ENCODE measurements at places on chromosomes 3 and 15. TPM values are rescaled to one million over a fixed set of nuclear protein-coding genes. Genes with fewer than 3 reads are reported as not detected.
A peak's percentile ranks its signal among the peaks of the same experiment; 100 is the strongest.

Gene NEDD4
- 23.0 TPM for total RNA-seq

Gene ZNF860
- not detected for total RNA-seq

- no peak for DNase-seq
These were observed 15.2 kb upstream of the AVEN start for GRCh38 chr15:34054081-34054707.

Gene STARD9
- total RNA-seq, result 1.4 TPM

DNA sequence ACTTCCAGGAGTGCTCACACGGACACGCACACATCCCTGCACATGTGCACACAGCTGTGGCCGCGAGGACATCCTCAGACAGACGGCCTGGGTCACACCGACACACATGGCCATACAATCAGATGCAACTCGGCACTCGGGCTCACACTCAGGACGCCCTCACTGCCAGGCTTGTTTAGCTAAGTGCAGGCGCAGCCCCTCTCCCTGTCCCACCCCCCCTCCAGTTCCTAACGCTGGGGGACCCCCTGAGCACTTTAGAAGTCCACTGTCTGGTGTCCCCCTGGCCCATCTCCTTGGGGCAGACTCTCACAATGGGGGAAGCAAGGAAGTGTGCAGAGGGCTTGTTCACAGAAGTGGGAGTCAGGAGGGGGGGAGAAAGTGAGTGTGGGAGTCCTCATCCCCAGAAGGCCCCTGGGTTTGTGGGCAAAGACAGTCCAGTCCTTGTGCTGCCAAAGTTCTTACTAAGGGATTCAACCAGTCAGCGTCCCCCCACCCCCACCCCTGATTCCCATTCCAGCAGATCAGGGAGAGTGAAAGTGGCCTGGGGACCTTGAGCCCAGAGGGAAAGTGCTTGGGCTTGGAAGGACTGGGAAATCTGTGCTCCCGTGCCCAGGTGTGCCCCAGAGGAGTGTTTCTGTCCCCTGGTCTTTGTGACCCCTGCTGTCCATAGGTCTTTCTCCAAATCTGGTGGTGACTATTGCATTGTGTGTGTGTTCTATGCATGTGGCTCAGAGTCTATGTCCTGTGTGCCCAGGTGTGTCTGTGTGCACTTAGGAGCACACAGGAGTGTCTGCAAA is 767 bp upstream of the GATA2 start:
- DNase-seq, result no peak

Gene DHX30
- total RNA-seq, result 45.2 TPM

DNA sequence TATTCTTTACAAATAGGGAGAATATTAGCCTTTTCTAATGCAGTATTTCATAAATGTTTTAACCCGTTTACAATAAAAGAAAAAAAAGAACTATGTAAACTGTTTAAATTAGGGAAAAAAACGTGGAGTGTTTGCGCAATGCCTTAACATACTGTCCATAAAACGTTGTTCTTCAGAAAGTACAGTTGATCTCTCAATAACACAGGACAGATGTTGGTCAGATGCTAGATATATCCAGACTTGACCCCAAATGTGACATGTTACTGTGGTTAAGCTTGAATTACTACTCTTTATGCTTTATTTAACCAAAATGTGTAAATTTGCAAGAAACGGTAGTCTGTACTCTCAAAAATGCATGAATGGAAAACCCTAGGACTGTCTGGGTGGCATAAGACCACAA is 110.3 kb downstream of the PLOD2 start:
- no peak for DNase-seq

DNA sequence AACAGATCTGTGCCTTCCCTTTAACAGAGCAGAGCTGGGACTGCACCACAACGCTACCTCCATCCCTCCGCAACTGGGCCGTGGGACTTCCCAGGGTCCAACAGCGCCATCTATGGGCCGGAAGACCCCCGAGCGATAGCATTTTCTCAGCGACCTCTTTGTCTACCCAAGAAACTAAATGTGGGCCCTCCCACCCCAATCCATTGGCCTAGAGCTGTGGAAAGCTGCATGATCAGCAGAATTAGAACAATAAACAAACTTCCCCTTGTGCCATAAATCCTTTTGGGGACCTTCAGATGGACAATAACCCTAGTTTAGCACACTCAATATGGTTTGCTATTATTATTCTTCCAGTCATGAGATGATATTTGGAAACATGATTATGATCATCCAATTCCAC is 74.8 kb upstream of the NTRK3 start:
- DNase-seq, result peak; percentile 43

GRCh38 chr15:80207887-80208286 is 44.1 kb downstream of the CTXND1 start:
- DNase-seq, result no peak

DNA sequence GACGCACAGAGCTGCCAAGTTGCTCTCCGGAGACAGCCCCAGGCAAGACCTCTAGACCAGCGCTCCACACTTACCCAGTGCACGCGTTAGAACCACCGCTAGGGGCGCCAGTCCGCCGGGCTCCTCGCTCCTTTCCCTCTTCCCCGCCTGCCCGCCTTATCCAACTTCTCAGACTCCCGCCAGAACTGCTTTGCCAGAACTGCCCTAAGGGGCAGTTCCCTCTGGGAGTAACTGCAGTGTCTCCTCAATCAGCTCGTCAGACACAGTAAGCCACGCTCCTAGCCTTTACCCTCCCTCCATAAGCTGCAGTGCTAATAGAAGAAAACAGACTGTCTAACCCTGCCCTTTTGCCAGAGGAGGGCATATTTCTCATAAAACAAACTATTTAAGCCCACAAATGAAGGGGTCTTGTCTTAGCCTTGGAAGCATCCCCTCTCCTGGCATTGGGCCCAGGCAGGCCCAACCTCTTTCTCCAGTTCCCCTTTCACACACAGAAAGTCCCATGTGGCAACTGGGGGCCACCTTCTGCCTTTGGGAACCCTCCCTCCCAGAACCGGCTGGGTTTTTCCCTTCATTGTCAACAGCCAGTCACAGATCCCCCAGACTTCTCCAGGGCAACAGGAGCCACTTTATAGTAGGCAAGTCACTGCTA is 3.7 kb downstream of the BMF start:
- peak; percentile 95 for DNase-seq

Gene ZNF148
- total RNA-seq, result 24.5 TPM

DNA sequence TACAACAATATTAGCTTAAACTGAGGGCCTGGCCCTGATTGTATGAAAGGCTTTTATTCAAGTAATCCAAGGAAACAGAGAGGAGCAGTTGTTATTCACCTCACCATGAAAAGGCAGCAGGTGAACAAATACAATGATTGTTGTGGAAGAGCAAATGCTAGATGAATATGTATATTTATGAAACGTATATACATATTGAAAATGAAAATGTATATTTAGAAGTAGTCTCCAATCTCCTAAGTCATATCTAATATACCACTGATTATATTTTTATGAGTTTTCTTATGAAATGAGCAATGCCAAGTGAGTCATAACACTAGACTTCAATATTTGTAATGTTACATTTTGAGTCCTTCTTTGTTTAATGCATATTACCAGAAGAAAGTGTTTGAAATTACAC is 116.2 kb upstream of the KCNMB2 start:
- DNase-seq, result no peak

DNA sequence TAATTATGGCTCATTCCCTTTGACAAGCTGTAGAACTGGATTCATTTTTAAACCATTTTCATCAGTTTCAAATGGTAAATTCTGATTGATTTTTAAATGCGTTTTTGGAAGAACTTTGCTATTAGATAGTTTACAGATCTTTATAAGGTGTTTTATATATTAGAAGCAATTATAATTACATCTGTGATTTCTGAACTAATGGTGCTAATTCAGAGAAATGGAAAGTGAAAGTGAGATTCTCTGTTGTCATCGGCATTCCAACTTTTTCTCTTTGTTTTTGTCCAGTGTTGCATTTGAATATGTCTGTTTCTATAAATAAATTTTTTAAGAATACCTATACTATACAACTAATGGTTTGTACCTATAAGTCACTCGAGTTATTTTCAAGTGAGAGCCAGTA is 62.7 kb downstream of the PXYLP1 start:
- peak; percentile 43 for DNase-seq

Gene PRR20G
- not detected for total RNA-seq

DNA sequence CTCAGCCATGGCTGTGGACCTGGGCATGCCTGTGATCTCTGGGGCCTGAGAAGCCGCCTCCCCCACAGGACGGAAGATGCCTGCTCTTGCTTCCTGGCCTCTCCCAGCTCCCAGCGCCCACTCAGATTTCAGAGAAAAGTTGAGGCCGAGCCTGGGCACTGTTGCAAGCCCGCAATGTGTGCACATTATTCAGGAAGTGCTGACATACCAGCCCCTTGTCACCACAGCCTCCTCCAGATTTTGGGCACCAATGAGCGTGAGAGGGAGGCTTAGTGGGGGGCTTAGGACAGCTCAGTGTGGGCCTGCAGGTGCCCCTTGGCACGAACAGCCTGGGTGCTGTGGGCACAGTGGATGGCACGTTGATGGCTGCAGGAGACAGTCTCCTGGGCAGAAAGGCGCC is 1400.9 kb upstream of the ALCAM start:
- no peak for DNase-seq

- peak; percentile 3 for DNase-seq
These were observed 785 bp upstream of the MYRIP start for GRCh38 chr3:39808467-39809180.

Gene IGF2BP2
- 59.1 TPM for total RNA-seq

Gene FBXL2
- 3.8 TPM for total RNA-seq

GRCh38 chr3:171804618-171805389 is 5.5 kb downstream of the PLD1 start:
- DNase-seq, result peak; percentile 75

DNA sequence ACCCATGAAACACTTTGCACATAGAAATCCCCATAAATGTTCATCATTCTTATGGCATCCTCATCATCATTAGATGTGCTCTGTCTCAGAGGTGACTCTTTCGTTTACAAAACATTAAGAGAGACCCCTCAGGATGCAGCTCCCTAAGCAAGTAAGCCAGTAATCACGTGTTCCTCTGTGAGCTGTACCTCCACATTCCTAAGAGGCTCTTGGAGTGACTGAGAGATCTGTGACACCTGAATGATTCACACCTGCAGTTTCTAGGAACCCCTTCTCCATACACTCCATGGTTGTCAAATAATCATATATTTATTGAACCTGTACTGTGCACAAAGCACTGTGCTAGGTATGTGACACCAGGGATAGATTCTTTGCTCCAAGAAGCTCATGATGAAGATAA is 602.4 kb downstream of the UNC13C start:
- DNase-seq, result no peak

Gene DNAH12
- total RNA-seq, result 0.47 TPM

Gene MESP2
- total RNA-seq, result 0.62 TPM

Gene SNTN
- total RNA-seq, result not detected

Gene TMC3
- not detected for total RNA-seq

GRCh38 chr15:92951800-92952457 is 51.8 kb downstream of the CHD2 start:
- DNase-seq, result no peak

- no peak for DNase-seq
These were observed 11.4 kb downstream of the PGPEP1L start for GRCh38 chr15:98996169-98996568.

- no peak for DNase-seq
These were observed 55.6 kb upstream of the TBC1D23 start for GRCh38 chr3:100205171-100205570.

Gene CNTN4
- total RNA-seq, result not detected

Gene KLHL40
- not detected for total RNA-seq

DNA sequence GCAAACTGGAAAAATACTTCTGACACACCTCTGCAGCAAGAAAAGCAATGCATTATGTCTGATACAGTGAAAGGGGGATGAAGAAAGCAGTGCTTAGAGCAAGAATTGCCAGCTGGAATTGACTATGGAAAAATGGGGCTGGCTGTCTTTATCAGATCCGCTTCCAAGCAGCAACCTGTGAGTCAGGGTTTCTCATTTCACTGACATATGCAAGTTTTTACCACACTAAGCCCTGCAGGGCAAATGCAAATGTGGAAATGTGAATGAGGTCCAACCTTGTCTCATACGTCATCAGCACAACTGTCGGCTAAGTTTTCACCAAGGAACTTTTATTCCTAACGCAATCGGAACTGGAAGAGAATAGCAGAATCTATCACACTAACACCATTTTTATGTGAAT is 172.5 kb upstream of the GADL1 start:
- DNase-seq, result peak; percentile 95

Gene CTXND1
- not detected for total RNA-seq

DNA sequence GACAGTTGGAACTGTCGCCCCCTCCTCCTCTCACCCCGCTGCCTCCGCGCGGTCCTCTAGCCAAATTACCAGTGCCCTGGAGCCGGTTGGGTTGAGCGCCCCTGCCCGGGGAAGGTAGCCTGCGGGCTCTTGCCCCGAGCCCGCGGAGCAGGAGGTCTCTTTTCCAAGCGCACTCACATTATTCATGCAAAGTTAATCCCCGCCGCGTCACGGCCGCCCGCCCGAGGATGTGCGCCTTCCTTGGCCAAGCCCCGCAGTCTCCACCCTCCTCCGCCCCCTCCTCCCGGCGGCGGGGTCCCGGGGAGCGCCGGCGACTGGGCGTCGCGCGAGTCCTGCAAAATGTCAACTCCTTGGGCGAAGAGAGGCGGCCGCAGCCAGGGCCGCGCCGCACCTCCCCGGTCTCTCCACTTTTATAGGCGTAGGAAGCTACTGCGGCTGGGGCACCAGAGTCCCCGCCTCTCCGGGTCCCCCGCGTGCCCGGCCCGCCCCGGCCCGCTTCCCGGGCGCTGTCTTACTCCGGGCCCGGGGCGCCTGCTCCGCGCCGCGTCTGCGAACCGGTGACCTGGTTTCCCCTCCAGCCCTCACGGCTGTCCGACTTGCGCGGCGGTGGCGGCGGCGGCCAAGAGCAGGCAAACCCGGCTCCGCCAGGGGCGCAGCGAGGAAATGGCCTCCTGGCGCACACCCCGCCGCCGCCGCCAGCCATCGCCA is at the start of gene THRB:
Gene THRB (minus strand): TSS at position 233 of the 708 bp plus-strand sequence.
- DNase-seq, result peak; percentile 39

DNA sequence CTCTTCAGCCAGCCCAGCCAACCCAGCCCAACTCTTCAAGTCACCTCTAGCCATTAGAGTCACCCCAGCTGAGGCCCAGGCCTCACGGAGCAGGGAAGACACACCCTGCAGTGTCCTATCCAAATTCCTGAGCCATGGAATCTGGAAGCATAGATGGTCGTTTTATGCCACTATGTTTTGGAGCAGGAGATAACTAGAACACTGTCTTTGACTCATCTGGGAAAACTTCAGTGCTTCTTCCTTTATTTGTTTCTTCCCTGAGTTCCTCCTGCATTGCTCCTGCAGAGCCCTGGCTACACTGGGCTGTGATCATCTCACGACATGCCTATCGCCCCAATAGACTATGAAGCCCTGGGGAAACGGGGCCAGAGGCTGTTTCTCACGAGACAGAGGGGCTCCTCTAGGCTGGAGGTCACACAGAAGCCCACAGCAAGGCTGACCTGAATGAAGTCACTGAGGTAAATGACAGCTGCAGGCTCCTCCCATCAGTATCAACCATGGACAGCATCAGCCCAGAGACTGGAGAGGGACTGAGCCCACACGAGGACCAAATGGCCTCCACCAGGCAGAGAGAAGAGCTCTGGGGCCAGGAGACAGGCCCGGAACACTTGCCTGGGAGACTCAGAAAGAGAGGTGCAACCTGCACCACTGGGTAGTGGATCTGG is 22.7 kb downstream of the CRABP1 start:
- DNase-seq, result no peak

Gene CNTN6
- not detected for total RNA-seq

- DNase-seq, result no peak
These were observed 2.1 kb downstream of the RHOV start for GRCh38 chr15:40871749-40872617.

- peak; percentile 35 for DNase-seq
These were observed 105.6 kb upstream of the BFSP2 start for GRCh38 chr3:133294253-133294652.

All from M059J (cell line).